ENCODE measurements at places on chromosomes 2 and 18.
A peak's percentile ranks its signal among the peaks of the same experiment; 100 is the strongest.

DNA sequence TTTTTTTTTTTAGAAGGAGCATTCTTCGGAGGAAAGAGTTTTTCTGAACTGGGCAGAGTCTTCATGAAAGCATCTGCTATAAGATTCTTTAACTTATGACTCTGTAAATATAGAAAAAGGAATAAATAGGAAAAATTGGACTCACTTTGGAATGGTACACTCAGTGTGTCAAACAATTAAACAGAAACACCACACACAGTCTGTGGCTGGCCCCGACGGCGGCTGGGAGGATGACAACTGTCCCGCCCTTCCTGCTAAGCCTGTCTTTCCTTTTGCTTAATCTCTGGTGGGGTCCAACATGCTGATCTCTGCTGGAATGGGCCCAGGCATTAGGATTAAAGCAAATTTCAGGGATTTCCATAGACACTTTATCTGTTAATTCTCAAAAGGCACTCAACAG is 12.5 kb upstream of the RAB31 start:
- no peak for DNase-seq

DNA sequence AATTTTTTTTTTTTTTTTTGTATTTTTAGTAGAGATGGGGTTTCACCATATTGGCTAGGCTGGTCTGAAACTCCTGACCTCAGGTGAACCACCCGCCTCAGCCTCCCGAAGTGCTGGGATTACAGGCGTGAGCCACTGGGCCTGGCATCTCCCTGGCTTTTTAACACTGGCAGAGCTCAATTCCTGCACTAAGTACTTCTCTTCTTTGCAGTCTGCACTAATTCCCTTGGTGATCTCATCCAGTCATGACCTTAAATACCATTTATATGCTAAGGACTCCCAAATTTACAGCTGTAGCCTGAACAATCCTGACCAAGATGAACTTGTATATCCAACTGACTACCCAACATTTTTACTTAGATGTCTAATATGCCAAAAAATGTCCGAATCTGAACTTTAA is 10.2 kb downstream of the PREPL start:
- DNase-seq = no peak

DNA sequence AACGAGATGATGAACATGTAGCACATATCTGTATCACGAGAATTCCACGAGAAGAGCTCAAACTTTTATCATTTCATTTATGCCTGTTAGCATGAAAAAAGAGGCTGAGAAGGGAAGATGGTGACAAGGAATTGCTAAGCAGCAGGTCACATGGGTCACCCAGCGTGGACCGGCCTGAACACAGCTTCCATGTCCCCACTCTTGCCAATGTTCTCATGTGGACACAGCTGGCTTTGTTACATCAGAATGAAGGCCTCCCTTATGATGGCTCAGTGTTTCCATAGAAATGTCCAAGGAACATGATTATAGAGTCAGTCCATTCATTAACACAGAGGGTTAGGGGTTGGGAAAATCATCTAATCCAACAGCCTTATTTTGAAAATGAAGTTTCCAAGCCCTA is 215.4 kb downstream of the CMPK2 start:
- DNase-seq = no peak

DNA sequence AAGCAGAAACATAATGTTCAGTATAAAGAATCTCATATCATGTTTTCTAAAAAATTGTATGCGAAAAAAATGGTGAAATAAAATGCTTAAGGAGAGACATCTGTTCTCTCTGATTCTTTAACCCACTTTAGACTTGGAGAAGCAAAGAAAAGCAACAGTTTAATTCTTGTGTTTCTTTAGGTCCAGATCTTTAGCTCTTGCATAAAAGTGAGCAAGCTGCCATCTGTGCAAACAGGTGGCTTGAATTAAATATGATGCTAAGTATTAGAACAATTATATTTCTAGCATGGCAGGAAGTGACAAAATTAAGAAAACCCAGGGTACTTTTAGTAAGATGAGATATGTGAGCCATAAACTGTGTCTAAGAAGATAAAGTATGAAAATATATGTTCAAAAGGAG is 1038.3 kb downstream of the DPP10 start:
- DNase-seq = no peak

DNA sequence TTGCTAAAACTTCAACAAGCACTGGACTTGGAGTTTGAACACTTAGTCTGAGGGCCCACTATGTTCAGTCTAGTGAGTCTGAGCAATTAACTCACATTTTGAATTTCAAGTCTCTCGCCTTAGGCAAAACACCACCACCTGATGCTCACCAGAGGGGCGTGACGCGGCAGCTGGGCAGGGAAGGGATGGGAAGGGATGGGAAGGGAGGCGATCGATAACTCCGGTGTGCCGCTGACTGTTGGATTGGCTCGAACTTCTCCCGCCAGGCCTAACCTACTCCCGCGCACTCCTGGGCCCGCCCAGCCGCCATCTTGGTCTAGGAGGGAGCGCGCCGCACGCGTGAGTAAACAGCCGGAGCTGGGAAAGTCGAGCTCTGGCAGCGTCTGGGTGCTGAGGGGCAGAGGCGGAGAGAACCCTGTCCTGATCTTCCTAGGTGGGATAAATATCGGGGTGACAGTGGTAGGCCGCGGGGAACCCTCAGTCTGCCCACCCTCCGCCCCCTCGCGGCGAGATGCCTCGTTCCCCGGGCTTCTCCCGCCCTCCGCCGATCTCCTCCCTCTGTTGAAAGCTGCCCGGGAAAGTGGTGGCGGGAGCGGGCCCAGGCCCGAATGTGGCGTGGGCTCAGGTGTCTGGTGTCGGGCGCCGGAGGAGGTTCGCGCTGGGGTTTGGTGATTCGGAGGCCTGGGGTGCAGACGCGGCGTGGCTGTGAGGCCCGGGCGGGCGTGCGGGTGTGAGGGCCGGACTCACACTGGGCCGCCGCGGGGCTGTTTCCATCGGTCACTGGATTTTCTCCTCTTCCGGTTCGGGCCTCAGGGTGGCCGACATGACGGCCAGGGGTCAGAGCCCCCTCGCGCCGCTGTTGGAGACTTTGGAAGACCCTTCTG is at the start of gene RIF1:
TSS of gene RIF1 (plus strand) at position 302 of the 884 bp plus-strand sequence. CDS start at position 824, 522 bp downstream.
- DNase-seq = peak; percentile 92

DNA sequence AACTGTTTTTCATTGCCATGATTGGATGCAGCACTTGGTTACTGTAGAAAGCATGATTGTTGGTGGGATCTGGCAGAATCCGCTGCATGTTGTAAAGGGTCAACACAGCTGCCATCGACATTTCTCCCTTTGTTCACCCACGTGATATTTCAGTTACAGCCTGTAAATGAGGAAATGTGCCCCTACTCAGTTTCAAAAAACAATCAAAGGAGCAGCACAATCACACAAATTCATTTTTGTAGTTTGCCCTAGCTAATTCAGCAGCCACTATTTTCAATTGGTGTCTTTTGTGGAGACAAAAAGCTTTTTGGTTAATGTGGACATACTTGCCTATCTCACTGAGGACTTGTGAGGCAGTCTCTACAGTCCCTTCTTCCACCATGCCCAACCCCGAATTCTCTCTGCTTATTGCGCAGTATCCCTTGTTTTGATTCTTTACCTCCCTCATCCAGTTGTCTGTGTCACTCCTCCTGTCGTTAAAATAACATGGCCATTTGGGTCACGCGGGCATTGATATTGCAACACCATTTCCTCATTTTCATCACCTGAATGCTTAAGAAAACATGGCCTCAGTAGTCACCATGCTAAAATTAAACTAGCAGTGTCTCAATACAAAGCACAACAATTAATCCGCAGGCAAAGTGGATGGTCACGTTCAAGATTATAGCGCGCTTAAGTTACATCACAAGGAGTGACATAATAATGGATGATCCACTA is 6.4 kb upstream of the PROC start:
- no peak for DNase-seq

- DNase-seq = no peak
These were observed 533.1 kb downstream of the RNF144A start for GRCh38 chr2:7450188-7450832.

GRCh38 chr2:234955091-234955591 is 3.3 kb downstream of the SH3BP4 start:
- no peak for DNase-seq

GRCh38 chr2:18186816-18187613 is 308.5 kb downstream of the KCNS3 start:
- no peak for DNase-seq

GRCh38 chr2:33588232-33588631 is 10.9 kb downstream of the FAM98A start:
- DNase-seq = no peak

DNA sequence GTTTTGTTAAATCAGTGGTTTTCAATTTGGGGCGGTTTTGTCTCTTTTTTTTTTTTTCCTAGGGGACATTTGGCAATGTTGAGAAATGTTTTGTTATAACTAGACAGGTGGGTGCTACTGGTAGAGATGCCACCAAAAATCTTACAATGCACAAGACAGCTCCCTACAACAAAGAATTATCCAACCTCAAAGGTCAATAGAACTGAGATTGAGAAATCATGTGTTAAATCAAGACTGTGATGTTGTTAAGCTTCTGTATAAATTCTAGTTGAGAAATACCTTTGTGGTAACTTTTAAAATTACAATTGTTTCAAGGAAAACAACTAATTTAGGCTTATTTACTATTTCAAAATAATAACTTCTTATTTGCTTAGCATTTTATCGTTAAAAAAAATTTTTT is 9.4 kb upstream of the SPOPL start:
- no peak for DNase-seq

DNA sequence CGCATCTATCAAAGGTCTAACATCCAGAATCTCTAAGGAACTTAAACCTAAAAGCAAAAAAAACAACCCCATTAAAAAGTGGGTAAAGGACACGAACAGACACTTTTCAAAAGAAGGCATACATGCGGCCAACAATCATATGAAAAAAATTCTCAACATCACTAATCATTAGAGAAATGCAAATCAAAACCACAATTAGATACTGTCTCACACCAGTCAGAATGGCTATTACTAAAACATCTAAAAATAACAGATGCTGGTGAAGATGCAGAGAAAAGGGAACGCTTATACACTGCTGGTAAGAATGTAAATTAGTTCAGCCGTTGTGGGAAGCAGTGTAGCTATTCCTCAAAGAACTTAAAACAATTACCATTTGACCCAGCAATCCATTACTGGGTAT is 38.0 kb downstream of the PPP3R1 start:
- DNase-seq = no peak

DNA sequence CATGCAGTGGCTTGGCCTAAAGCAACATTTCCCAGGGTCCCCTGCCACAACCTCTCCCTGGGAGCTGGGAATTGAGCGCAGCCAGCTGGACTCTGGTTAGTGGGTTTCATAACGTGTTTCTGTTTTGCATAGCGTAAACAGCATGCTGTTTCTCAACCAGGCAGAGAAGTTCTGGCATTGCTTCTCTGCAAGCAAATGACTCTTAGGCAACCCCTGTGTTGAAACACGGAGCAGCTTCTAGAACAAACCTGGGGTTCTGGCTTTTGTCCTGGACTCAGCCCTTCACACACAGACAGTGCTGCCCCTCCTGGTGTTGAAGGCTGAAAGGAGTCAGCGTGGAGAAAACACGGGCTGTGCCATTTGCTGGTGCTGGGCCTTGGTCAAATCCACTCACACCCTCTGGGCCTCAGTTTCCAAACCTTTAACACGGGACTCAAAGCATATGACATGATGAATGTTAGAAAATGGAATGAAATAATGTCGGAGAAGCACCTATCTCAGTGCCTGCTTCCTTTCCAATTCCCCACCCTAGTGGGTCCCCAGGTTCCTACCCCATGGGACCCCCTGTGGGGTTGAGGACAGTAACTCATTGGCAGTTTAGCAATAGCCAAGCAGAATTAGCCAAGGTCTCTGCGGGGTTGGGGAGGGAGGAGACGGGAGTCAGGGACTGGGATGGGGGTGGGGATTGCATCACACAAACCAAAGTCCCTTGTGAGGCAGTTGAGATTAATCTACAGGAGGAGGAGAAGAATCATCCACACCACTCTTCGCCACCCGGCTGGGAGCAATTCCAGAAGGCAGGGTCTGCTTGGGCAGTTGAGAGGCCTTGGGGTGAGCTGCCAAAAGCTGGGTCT is 30.2 kb upstream of the IL1R2 start:
- peak; percentile 98 for DNase-seq

GRCh38 chr2:26299471-26300101 is 46.4 kb upstream of the SELENOI start:
- peak; percentile 94 for DNase-seq

- peak; percentile 42 for DNase-seq
These were observed 57.8 kb downstream of the TGOLN2 start for GRCh38 chr2:85269959-85270358.

DNA sequence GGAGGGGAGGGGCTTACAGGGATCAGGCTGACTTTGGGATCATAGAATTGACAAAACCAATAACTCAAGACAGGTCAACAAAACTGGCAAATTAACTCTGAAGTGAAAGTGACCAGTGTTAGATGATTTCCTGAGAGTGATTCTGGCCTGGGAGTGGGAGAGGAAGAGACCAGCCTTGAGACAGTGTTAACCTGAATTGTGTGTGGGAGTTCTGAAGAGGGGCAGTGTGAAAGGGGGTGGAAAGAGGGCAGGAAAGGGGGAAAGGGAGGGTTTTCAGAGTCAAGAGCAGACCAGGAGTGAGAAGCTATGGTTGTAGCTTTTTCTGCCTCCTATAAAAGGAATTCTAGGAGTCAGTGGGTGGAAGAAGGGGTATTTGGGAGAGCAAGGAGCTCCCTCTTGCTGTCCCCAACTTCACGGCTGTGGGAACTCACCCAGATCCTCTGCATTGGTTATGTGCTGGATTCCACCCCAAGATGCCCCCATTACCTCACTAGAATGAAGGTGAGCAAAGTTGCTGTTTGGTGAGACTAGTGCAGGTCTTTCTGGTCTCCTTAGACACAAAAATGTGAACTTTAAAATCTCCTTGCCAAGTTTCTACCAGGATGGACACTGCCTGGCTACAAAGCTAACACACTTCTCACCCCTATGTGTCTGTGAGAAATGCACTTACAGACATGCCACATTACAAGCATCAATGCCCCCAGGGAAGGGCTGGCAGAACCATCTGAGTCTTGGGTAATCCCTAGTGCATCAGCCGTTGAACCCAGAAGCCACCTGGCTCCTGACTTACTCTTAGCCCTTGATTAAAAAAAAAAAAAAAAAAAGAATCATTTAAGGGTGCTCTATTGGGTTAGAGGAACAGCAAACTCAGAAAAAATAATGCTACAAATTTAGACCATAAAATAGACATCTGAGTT is 61.6 kb downstream of the BMP10 start:
- DNase-seq = no peak

DNA sequence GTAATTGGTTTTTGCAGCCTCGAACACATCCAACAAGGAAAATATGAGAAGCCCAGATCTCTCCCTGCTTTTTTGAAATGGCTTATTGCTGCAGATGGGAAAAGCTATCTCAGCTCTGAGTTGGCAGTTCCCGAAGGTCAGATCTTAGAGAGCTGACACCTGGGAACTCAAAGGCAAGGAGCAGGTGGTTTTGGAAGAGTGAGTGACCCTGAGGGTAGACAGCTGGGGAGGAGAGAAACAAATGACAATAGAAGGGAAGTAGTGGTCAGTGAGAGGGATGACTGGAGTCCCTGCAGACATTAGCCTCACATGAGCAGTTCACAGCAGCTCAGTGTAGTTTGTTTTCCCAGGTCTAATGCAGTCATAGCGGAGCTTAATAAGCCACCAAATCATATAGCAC is 317.9 kb downstream of the STK39 start:
- DNase-seq = no peak

DNA sequence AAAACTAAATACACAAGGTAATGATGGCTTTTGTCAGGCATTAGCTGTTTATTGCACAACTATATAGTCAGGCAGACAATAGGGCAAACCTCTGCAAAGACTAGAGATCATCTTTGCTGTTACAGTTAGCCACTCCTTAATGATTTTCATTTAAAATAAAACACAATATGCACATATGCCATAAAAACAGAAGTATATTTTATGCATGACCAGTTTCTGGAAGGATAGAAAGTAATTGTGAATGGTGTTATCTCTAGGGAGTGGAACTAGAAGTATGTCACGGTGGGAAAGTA is 102.0 kb downstream of the CHN1 start:
- no peak for DNase-seq

Data from lung (tissue), 17 donors.